Common myeloid progenitor, CD34-positive (primary cell): ENCODE measurements at places on chromosomes 3 and 15.

GRCh38 chr3:187261541-187261969, 30.0 kb downstream of the MASP1 start:
- no peak overlapping the region for H3K4me3 ChIP-seq
- no peak overlapping the region for H3K27ac ChIP-seq
- H3K27me3 ChIP-seq, result no peaks in the 10 kb centered on the region
- H3K36me3 ChIP-seq, result no peaks in the 10 kb centered on the region
- peaks cover 2% of the 10 kb centered on the region for H3K4me1 ChIP-seq

- H3K4me3 ChIP-seq, result no peak overlapping the region
- H3K4me1 ChIP-seq, result no peaks in the 10 kb centered on the region
- no peak overlapping the region for H3K27ac ChIP-seq
- no peaks in the 10 kb centered on the region for H3K27me3 ChIP-seq
- no peak for DNase-seq
Measured at GRCh38 chr15:28252831-28253230, 69.1 kb downstream of the HERC2 start.

- H3K4me1 ChIP-seq, result no peaks in the 10 kb centered on the region
- H3K36me3 ChIP-seq, result peaks cover 6% of the 10 kb centered on the region
- DNase-seq, result no peak
- no peak overlapping the region for H3K27ac ChIP-seq
- H3K4me3 ChIP-seq, result no peak overlapping the region
Measured at GRCh38 chr3:172643506-172644179, 67.2 kb downstream of the NCEH1 start.

DNA sequence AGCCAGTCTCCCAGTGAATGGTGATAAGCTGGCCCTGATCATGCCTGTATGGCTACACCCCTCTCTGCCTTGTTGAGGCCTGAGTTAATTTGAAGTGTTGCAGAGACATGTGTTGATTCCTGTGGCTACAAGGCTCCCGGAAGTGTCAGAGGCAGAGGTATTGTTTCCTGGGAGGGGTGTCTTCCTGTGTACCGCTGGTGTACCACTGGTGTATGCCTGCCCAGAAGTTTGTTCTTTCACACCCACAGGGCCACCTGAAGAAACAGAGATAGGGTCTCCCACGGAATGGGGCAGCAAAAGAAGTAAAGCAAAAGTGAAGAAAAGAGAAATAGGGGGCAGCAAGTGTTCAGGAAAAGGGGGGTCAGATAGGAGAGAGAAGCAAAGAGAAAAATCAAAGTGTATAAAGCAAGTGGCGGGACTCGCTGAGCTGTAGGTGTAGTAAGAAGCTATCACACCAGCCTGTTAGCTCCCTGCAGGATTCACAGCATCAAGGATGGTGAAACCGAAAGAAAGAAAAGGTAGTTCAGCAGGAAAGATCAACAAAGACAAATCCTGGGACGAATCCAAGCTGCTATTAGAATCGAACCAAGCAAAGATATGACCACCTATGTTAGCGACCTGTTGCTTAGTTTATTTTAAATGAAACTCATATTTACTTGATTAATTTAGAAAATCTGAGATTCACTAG, 36.6 kb upstream of the CD47 start:
- H3K27ac ChIP-seq, result peak overlapping the region; percentile 91
- H3K27me3 ChIP-seq, result no peaks in the 10 kb centered on the region
- peaks cover 52% of the 10 kb centered on the region for H3K4me1 ChIP-seq
- no peak for DNase-seq
- no peaks in the 10 kb centered on the region for H3K36me3 ChIP-seq

GRCh38 chr15:87631775-87632174, 624.8 kb downstream of the NTRK3 start:
- H3K4me3 ChIP-seq, result no peak overlapping the region
- H3K36me3 ChIP-seq, result no peaks in the 10 kb centered on the region
- no peak overlapping the region for H3K27ac ChIP-seq

DNA sequence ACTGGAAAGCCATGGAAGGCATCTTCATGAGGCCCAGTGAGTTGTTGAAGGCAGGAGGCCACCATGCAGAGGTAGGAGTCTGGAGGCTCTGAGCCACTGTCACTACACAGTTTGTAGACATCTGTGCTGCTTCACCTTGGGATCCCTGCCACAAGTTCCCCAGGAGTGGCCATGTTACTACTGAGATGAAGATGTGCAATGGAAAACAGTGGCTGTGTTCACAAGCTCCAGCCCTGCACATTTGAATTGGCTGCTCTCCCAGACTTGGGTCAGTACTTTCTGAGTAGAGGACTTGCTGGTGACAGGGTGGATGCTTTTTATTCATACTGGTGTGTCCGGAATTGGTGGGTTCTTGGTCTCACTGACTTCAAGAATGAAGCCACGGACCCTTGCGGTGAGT, 86.9 kb upstream of the C15orf39 start:
- peaks cover 38% of the 10 kb centered on the region for H3K4me1 ChIP-seq
- no peak for DNase-seq
- H3K36me3 ChIP-seq, result no peaks in the 10 kb centered on the region
- H3K4me3 ChIP-seq, result no peak overlapping the region
